Motor neuron (in vitro differentiated cells): ENCODE measurements at places on chromosomes 7 and 10.

- peak; percentile 66 for ATAC-seq
Measured at GRCh38 chr7:116984917-116985316, 31.6 kb downstream of the ST7 start.

- no peak for ATAC-seq
Measured at GRCh38 chr10:15035385-15036301, 8.1 kb upstream of the OLAH start.

GRCh38 chr10:48684792-48685623 lies at the start of gene WDFY4:
Gene WDFY4, plus strand, starts transcription at chr10:48684873. Its CDS starts 24,860 bp downstream, at chr10:48709733.
- no peak for ATAC-seq

GRCh38 chr10:28677888-28678686 lies 766 bp downstream of the BAMBI start:
- peak; percentile 2 for ATAC-seq

DNA sequence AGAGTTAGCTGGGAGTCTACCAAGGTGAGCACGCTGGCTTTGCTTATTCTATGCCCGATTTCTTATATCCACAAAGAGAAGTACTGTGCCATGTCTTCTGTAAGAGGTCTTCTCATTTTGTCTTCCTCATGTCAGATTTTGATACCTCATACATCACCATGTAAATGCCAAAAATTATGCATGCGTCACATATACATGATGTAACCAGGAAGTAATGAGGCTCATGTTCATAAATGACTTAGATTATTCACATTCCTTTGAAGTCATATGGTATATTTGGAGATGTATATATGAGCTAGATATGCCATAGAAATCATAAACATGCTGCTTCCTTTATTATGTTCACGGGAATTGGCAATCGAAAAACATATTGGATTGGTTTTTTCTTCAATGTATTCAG lies 97.7 kb upstream of the CELF2 start:
- no peak for ATAC-seq

DNA sequence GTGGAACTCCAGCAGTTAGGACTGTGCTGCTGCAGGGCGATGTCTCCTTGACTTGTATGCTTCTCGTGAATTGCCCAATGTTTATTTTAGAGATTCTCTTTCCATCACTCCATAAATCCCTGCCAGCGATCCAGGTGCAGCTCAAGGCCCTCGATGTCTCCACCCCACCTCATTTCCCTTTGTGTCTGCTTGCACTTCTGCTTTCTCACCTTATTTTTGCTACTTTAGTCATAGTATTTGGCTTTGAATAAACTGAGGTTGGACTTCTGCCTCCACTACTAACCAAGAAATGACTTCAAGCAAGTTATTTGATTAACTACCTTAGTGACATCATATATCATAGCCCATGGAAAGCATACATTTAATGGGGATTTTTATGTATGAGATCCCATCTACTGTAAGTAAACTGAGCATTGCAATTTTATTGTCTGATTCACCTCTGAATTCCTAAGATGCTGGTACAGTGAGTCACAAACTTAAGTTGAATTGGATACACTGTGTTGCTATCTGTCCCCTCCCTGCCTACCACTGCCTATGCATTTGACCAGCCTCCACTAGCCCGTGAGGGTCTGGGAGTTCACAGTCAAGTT lies 255.8 kb downstream of the ABCA13 start:
- ATAC-seq = no peak

- ATAC-seq = no peak
Measured at GRCh38 chr7:81882086-81882485, 112.2 kb upstream of the HGF start.

GRCh38 chr7:41808541-41808940 lies 105.7 kb upstream of the INHBA start:
- peak; percentile 96 for ATAC-seq

- peak; percentile 86 for ATAC-seq
Measured at GRCh38 chr7:72015136-72015535, 397.0 kb downstream of the CALN1 start.

GRCh38 chr7:31078363-31078990 lies 26.4 kb downstream of the ADCYAP1R1 start:
- no peak for ATAC-seq

DNA sequence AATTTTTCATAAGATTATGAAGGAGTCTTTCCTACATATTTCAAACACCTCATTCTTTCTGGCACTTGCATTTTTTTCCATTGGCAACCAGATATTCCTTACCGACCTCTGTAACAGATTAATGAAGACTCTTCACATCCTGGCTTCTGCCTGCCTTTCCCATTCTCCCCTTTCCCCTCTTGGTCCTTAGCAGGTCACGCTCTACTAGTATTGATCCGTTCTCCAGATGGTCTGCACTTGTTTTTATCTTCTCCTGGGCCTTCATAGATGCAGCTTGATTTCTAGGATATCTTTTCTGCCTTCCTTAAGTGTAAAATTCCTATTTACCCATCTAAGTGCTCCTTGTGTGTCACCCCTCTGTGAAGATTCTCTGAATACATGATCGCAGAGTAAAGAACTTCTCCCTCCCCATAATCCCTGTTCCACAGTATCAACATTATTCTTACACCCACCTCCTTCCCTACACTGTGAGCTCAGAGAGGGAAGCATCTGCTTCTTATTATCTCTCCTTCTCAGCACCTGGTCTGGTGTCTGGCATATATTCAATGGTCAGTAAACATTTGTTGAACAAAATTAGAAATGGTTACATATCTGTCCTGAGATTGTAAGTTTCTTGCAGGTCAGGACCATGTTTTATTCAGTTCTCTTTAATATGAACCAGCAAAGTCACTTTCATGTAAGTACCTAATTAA lies 654.2 kb downstream of the REEP3 start:
- no peak for ATAC-seq
